ENCODE measurements at places on chromosomes 1 and 21.
A peak's percentile ranks its signal among the peaks of the same experiment; 100 is the strongest.

GRCh38 chr1:2050461-2050792 is 216 bp downstream of the PRKCZ start:
- DNase-seq, result no peak

GRCh38 chr1:87799451-87799850 is 470.8 kb downstream of the LMO4 start:
- no peak for DNase-seq

GRCh38 chr1:33470495-33471012 is 1.9 kb upstream of the ZSCAN20 start:
- peak; percentile 61 for DNase-seq

DNA sequence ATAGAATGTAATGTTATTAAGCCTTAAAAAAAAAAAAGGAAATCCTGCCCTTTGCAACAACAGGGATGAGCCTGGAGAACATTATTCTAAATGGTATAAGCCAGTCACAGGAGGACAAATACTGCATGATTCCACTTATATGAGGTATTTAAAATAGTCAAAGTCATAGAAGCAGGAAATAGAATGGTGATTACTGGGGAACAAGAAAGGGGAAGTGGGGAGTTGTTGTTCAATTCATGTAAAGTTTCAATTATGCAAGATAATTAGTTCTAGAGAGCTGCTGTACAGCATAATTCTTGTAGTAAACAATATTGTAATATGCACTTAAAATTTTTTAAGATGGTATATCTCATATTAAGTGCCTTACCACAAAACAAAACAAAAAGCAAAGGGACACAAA is 13.2 kb downstream of the FCER1A start:
- DNase-seq, result no peak

- no peak for DNase-seq
Measured at GRCh38 chr21:32190493-32191144, 88.2 kb downstream of the MIS18A start.

- no peak for DNase-seq
Measured at GRCh38 chr1:36555041-36555440, 72.3 kb upstream of the CSF3R start.

GRCh38 chr1:152013664-152014237 is 20.1 kb upstream of the S100A10 start:
- no peak for DNase-seq

DNA sequence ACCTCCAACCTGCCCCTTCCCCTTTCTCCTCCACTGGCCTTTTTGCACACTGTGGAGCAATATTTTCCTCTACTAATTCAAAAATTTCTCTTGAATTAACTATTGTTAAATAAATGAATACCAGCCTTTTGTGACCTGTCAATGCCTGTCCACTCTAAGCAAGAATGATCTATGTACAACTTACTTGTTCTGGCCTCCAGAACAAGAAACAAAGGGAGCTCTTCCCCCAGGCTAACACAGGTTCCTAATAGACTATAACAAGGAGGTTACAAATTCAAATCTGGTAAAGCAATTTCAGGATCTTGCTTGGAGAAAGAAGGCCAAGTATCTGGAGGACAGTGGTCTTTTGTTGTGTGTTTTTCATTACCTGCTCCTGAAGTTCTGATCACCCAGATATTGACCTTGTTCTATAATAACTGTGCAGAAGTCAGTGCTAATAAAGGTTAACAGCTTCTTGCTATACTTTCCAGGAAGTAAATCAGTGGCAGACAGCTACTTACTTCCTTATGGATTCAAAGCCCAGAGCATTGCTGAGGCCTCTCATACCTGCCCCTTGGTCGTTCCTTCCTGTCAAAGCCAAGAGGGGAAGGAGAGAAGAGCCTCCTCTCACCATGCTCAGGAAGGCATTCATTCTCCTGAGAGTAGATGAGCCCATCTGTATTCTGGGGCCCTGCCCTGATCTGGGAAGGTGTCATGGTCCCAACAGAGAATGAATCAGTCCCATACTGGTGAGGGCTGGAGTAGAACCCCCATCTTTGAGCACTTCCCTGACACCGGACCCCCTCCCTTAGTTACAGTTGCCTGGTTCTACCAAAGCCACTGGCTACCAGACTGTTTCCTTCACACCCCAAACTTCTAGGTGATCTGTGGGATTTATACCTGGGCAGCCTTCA is 56.8 kb downstream of the DESI2 start:
- DNase-seq, result no peak

- DNase-seq, result no peak
Measured at GRCh38 chr1:2135941-2136340, 58.6 kb downstream of the FAAP20 start.
